ENCODE measurements at places on chromosomes 7 and 10. TPM values are rescaled to one million over a fixed set of nuclear protein-coding genes. Genes with fewer than 3 reads are reported as not detected.

The HYCC1 gene
- total RNA-seq = 163 TPM

The MET gene
- total RNA-seq = 12.6 TPM

The FRA10AC1 gene
- total RNA-seq = 11.3 TPM

The APBB1IP gene
- 6.3 TPM for total RNA-seq

The SPAG6 gene
- 0.15 TPM for total RNA-seq

The MRLN gene
- total RNA-seq = not detected

The LIPF gene
- total RNA-seq = 0.29 TPM

All from smooth muscle cell of trachea (primary cell).